CD4-positive, alpha-beta T cell treated with Interferon alpha-2 for 1 hour (primary cell): ENCODE measurements at places on chromosomes 13 and 19.

- DNase-seq: no peak
Observed at GRCh38 chr13:63048653-63049052, 1633.0 kb upstream of the PCDH20 start.

- no peak for DNase-seq
Observed at GRCh38 chr19:17172624-17173345, 42.4 kb upstream of the USE1 start.

DNA sequence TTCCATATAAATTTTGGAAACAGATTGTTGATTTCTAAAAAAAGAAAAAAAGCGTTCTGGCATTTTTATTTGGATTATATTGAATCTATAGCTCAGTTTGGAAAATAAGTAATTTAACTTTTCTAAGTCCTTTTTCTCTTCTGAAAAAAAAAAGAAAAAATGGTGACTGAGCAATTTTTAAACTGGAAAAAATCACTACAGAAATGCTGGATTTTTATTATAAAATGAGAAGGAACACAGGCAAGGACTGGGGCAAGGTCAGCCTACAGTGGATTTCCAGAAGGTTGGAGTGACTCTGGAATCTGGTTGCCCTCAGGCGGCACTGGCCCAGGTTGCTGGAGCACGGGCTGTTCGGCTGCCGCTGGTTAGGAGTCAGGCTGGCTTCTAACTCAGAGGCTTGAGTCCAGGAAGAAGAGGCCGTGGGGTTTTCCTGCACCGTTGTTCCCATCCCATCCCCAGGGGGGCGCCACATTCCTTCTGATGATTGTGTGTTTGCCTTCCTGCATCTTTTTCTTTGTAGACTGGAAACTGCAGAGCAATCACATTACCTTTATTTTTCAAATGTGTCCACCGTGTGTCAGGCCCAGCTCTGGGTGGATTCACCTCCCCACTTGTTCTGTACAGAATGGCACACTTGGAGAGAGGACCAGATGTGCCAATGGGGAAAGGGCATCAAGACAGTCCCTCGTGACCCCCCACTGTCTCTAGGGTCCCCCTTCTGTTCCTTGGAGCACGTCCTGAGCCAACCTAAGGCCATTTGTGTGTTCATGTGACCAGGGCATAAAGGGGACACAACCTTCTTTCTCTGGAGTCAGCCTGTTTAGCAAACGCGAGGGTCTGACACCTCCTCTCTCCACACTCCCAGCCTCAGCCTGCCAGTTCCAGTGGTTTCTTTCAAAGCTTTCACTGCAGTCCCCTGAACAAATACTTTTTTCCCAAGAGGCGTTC is 44.5 kb upstream of the GTF3A start:
- peak; percentile 50 for DNase-seq

DNA sequence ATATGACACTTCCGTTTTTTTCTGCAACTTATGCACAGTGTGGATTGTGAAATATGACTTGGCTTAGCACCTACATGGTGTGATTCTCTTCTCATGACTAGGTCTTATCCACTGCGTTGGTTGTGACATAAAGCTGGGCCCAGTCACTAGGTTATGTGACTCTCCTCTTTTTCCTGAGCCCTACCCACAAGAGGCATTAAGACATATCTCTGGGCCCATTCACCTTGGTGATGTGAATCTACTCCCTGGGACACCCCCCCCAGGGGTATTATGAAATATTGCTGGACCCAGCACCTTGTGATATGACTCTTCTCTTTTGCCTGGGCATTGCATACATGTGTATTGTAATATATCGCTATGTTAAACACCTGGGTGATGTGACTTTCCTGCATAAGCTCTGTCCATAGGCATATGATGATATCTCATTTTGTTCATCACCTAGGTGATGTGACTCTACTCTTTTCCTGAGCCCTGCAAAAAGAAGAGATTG is 85.8 kb upstream of the ZNF43 start:
- DNase-seq: no peak

DNA sequence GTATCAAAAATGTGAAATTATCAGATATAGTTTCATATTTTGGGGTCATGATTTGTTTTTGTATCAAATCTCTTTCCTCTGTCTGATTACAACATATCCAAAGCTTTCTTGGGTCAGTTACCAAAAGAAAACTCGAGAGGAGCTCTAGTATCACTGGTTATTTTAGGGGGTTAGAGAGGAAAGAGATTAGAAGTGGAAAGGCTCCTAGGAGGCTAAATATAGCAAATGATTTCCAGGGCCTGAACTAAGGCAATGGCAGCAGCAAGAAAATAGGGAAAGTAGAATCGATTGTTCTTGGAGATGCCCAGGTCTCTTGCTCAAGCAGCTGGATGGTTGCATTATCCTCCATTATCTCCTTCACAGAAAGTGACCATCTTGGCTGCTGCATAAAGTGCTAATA is 72.9 kb downstream of the NHLRC3 start:
- DNase-seq: no peak

DNA sequence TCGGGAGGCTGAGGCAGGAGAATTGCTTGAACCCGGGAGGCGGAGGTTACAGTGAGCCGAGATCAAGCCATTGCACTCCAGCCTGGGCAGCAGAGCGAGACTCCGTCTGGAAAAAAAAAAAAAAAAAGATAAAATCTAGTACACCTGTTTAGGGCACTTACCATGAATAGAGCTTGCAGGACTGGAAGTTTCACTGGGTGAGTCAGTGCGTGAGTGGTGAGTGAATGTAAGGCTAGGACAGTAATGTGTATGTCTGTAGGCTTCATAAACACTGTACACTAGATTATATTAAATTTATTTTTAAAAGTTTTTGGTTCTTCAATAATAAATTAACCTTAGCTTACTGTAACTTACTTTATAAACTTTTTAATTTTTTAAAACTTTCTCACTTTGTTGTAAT is 22.9 kb downstream of the PPP5C start:
- no peak for DNase-seq

DNA sequence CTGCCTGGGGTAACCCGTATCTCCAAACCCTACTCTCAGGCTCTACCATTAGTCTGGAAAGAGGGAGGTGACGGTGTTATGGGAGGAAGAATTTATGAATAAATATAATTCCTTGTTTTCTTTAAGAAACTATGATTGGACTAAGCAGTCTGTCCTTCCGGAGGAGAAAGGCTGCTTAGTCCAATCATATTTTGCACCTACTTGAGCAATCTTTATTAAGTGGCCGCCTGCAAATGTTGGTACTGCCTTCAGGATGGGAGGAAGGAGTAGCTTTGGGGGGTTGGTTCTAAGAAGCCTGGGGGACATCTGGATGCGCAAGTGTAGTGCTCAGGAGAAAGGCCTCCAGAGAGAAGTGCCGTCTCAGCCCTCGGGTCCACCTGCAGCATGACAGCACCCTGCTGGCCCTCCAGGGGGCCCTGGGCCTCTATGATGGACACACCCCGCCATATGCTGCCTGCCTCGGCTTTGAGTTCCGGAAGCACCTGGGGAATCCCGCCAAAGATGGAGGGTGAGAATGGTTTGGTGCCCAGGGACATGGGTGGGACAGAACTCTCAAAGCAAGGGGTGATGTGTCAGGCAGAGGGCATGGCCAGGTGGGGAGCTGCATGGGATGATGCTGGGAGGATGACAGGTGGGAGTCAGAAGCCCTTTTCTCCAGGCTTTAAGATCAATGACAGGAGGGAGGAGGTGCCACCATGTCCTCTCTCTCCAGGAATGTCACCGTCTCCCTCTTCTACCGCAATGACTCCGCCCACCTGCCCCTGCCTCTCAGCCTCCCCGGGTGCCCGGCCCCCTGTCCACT is 4.1 kb downstream of the ACP4 start:
- DNase-seq: no peak

GRCh38 chr13:111977179-111977506 is 89.8 kb upstream of the SOX1 start:
- no peak for DNase-seq

- no peak for DNase-seq
Observed at GRCh38 chr19:41261474-41262190, 2.5 kb upstream of the HNRNPUL1 start.

- no peak for DNase-seq
Observed at GRCh38 chr19:45568732-45569131, 15.9 kb downstream of the OPA3 start.

GRCh38 chr19:52214241-52214640 is 24.4 kb downstream of the PPP2R1A start:
- DNase-seq: no peak

GRCh38 chr13:59205501-59205900 is 958.2 kb downstream of the DIAPH3 start:
- no peak for DNase-seq

DNA sequence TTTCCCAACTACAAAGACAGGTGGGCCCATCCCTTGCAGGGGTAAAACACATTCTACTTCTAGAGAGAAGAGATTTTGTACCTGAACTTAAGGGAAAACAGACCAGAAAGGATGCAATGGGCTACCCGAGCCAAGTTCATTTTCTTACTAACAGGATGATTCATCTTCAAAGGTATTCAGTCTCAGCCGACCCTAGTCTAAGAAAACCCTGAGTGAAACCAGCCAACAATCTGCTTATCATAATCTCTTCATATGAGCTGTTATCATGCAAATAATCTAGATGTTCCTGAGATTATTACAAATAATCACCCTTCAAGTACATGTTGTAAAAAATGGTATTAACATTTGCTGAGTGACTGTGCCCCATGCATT is 15.6 kb downstream of the PABPC3 start:
- no peak for DNase-seq

DNA sequence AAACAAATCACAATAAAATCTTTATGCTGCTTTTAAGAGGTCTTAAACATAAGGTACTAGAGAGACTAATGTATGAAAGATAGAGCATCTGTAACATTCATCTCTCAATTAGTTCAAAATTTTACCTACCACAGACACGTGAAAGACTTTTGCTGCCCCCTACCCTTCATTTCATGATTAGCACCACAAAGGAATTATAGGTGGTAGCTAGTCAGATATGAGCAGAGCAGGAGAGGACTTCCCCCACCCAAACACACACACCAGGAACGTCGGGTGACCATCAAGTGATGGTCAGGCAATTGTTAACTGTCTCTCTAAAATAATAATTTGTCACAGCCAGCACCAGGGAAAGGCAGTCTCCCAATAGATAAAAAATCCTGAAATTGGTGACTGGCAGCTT is 1531.7 kb upstream of the SPRY2 start:
- DNase-seq: no peak

- no peak for DNase-seq
Observed at GRCh38 chr19:829129-829758, 1.6 kb downstream of the AZU1 start.

- no peak for DNase-seq
Observed at GRCh38 chr19:8075158-8076074, 22.9 kb downstream of the CCL25 start.

- DNase-seq: peak; percentile 33
Observed at GRCh38 chr19:3506384-3507340, 551 bp downstream of the FZR1 start.

DNA sequence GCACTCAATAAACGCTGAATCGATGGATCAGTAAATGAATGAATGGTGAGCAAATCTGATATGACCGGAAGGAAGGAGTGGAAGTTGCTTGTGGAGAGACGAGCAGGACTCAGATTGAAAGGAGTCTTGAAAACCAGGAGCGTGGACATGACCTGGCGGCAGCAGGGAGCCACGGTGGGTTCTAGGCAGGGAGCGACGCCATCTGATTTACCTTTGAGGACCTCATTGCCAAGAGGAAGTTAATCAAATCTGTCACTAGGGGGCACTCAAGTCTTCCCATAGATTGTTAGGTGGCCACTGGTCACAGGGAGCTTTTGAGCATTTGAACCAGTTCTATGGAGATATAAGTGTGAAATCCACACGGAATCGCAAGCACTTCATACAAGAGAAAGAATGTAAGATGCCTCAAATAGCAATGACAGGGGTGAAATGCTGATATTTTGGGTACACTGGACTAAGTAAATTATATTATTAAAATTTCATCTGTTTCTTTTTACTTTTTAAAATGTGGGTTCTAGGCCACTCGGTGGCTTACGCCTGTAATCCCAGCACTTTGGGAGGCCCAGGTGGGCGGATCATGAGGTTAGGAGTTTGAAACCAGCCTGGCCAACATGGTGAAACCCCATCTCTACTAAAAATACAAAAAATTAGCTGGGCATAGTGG is 9.2 kb upstream of the FBN3 start:
- DNase-seq: peak; percentile 68

- no peak for DNase-seq
Observed at GRCh38 chr13:93915269-93915809, 564.1 kb downstream of the DCT start.

DNA sequence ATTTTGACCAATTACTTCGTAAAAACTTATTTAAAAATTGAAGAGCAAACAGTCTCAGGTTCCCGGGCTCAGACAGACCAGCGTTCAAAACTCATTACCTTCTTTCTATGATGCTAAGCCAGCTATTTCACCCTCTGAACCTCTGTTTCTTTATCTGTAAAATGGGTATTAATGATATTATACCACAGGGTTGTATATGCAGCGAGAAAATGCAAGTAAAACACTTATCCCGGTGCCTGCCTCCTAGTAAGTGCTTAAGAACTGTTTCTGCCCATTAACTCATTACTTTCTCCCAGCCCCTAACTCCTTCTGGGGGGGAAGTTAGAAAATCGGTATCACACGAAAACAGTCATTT is 410 bp upstream of the PAK4 start:
- DNase-seq: no peak

DNA sequence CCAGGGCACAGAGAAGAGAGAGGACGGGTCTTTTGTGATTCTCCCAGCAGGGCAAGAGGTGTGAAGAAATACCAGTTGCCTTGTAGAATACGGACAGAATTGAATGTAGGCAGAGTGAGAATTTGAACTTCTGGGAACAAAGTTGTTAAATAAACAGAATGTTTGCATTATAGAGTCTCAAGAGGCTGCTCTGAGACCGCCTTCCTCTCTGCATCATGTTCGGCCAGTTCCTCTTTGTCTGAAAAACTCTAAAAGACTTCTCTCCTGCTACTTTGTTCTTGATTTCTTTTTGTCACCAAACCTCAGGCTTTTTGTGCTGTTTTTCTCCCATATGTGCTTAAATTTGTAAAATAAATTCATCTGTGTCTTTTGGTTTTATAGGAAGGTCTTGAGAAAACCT is 256.4 kb downstream of the DLEU7 start:
- DNase-seq: no peak

- no peak for DNase-seq
Observed at GRCh38 chr19:6375411-6376010, at the start of gene PSPN. Gene PSPN, minus strand, starts transcription at chr19:6375933. Its CDS starts 84 bp downstream, at chr19:6375849.

GRCh38 chr19:39038098-39038497 is 5.7 kb upstream of the FBXO27 start:
- DNase-seq: no peak

- no peak for DNase-seq
Observed at GRCh38 chr13:113853518-113854237, 10.2 kb downstream of the GAS6 start.
